ENCODE measurements at places on chromosomes 6 and 20.

DNA sequence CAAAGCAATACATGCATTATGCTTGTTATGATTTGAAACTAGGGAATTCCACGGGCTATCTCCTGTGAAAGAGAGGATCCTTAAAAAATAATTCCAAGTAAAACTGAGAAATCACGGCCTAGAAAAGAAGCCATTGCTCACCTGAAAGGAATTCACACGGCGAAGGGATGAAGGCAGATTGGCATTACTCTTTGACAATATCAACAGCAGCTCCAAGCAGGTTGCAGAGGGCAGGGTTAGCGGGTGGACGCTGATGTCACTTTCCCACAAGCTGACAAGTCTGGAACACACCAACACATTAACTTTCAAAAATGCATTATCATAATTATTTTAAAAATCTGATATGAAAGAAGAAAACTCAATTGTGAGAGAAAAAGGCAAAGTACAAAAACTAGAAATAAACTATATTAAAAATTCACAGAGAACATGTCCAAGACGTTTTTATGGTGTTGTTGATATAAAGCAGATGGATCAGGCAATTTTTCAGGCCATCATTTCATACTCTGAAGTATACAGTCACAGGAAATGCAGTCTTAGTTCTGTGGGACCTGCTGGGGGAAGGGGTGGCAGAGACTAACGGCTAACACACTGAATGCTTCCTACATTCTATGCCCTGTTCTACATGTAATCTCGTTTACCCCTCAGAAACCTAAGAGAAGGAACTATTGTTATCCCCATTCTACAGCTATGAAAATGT lies 108.3 kb downstream of the UBE3D start:
- no peak for DNase-seq

DNA sequence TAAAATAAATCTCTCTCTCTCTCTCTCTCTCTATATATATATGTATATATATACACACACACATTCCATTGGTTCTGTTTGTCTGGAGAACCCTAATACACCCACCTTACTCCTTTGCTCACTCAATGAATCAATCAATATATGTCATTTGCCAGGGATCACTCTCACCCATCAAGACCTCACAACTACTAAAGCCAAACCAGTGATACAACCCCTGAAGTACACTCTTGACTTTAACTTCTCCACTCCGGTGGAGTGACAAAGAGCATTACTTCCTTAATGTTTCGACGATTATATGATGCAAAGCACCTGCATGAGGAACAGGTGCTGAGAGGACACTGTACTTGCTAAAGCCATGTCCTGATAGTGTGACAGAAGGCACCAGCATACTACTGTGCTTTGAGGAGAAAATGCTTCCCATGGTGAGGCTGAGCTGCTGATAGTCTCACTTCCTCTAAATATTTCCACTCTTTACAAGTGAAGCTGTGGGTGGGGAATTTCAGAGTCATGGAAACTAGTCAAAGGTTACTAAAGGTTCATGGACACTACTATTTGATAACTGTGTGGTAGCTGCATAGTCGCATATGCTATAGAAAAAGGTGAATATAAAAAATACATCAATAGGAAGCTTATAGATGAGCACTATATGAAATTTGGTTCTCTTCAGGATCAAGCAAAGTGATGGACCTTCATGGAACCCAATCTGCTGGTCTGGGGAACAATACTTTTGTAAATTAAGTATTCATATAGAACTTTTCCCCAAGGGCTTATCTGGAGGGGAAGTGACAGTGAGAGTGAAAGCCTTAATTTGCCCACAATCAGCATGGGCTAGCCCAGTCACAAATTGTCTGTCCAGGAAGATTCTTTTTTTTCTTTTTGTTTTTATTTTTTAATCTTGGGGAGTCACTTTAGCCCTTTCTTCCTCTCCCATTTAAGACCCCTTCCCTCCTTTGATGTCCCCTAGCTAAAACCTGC lies 141.9 kb upstream of the NEDD9 start:
- no peak for DNase-seq

- no peak for DNase-seq
Measured at GRCh38 chr20:32344835-32345506, 13.2 kb upstream of the ASXL1 start.

GRCh38 chr20:60204601-60205000 lies 246.4 kb downstream of the CDH26 start:
- no peak for DNase-seq

- no peak for DNase-seq
Measured at GRCh38 chr6:38580030-38580429, 59.7 kb downstream of the BTBD9 start.

GRCh38 chr6:85041376-85041775 lies 277.0 kb upstream of the TBX18 start:
- no peak for DNase-seq

Measured in left hindlimb (tissue), 1 donor.